Ovary (tissue), 10 donors: ENCODE measurements at places on chromosomes 4 and X. TPM values are rescaled to one million over a fixed set of nuclear protein-coding genes. Genes with fewer than 3 reads are reported as not detected.
A peak's percentile ranks its signal among the peaks of the same experiment; 100 is the strongest.

DNA sequence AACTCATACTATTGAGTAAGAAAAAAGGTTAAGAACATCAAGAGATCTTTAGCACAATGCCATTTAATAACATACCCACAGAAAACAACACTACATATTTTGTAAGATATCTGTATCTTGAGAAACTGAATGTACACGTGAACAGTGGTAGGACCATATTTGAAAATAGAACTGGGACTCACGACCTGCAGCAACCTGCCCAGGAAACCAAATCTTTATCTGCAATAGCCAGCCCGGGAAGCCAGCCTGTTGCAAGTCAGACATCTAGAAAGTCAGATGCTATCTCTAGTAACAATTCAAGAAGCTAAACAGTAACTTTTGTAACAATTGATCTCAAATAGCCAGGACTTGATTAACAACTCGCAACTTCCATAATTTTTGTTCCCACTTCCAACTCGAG, 52.6 kb upstream of the SOD3 start:
- DNase-seq = no peak
- H3K27ac ChIP-seq = no peak overlapping the region
- H3K36me3 ChIP-seq = no peaks in the 10 kb centered on the region
- no peak overlapping the region for H3K4me3 ChIP-seq
- no peaks in the 10 kb centered on the region for H3K4me1 ChIP-seq

GRCh38 chr4:54100595-54101189, 729 bp downstream of the GSX2 start:
- peaks cover 16% of the 10 kb centered on the region for H3K4me1 ChIP-seq
- H3K36me3 ChIP-seq = no peaks in the 10 kb centered on the region
- no peaks in the 10 kb centered on the region for H3K27me3 ChIP-seq
- DNase-seq = no peak
- H3K4me3 ChIP-seq = no peak overlapping the region

NAAA gene
- 14.1 TPM for total RNA-seq

ETDA gene
- not detected for total RNA-seq

GYG2 gene
- total RNA-seq = 4.3 TPM

STOX2 gene
- total RNA-seq = 7.7 TPM

- no peak for DNase-seq
- no peaks in the 10 kb centered on the region for H3K4me1 ChIP-seq
- no peak overlapping the region for H3K27ac ChIP-seq
Observed at GRCh38 chrX:148865277-148866210, 365.1 kb downstream of the AFF2 start.

- no peak overlapping the region for H3K27ac ChIP-seq
- no peak overlapping the region for H3K4me3 ChIP-seq
- DNase-seq = no peak
- no peaks in the 10 kb centered on the region for H3K27me3 ChIP-seq
Observed at GRCh38 chr4:912548-913279, 19.4 kb downstream of the GAK start.

TMPRSS11F gene
- not detected for total RNA-seq

DNA sequence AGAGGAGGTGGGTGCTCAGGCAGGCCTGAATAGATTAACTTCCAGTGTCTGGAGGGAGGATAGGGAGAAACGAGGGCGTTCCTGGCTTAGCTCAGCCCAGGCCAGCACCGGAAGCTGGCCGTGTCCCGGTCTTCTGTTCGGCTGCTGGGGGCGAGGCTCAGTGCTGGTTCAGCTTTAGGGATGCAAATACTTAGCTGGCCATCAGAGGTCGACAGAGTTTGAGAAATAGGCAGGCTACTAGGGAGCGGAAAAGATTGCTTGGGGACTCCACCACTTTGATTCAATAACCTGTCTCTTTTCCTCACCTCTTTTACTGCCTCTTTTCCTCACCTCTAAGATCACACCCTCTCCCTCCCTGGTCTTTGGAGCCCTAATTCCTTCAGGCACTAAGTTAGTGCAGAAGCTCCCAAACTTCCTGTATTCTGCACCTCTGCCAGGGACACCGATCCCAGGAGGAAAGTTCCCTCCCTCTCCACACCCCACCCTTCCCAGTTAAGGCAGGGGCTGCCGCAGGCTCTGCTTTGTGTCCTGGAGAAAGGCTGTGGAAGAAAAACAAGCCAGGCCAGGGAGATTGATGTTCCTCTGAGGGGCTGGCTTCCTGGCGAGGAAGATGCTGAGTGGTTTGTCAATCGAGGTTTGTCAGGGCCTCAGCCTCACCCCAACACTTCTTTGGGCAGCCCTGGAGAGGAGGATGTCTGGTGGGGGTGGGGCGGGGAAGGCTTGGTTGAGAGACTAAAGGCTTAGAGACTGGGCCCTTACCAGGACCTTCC, 6.0 kb upstream of the EFNB1 start:
- H3K4me3 ChIP-seq = no peak overlapping the region
- H3K36me3 ChIP-seq = no peaks in the 10 kb centered on the region
- DNase-seq = peak; percentile 61
- H3K27ac ChIP-seq = no peak overlapping the region
- no peaks in the 10 kb centered on the region for H3K27me3 ChIP-seq

DNA sequence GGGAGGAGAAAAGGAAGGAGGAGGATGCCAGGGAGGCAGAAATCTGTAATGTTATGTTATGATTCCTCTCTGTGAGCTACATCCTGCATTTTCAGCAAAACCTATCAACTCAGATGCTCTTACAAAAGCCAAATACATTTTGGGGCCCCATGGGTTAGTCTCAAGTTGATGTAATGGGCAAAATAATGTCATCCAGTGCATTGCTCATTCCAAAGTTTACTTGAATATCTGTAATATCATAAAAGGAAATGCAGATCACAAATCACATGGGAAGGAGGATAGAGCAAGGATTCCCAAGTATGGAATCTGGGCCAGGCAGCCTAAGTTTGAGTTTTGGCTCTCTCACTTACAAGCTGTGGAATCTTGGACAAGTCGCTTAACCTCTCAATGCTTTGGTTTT, 74.9 kb upstream of the SOD3 start:
- no peaks in the 10 kb centered on the region for H3K4me1 ChIP-seq
- H3K36me3 ChIP-seq = no peaks in the 10 kb centered on the region
- no peak for DNase-seq
- no peak overlapping the region for H3K27ac ChIP-seq

CT45A1 gene
- not detected for total RNA-seq

PABPC1L2B gene
- total RNA-seq = not detected

GRCh38 chrX:20665481-20665880, 398.8 kb upstream of the RPS6KA3 start:
- no peak overlapping the region for H3K4me3 ChIP-seq
- no peak for DNase-seq
- H3K27me3 ChIP-seq = no peaks in the 10 kb centered on the region
- no peaks in the 10 kb centered on the region for H3K36me3 ChIP-seq

DNA sequence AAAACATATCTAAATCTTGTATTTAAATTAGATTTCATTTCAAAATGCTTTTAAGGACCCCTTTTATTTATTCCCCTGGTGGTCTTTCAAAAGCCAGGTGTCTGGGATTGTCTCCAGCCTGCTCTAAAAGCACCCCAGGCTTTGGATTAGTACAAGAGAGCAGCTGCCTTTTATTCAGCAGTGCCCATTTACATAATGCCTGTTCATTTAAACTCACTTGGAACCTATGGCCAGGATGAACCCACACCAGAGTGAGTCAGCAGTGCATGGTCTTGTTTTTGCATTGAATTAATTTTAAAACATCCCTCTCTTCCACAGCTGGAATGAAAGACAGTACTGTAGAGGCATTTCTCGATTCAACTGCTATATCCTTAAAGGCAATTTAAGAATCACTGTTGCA, 64.1 kb upstream of the TENM3 start:
- no peak overlapping the region for H3K4me3 ChIP-seq
- DNase-seq = no peak
- H3K4me1 ChIP-seq = no peaks in the 10 kb centered on the region
- no peaks in the 10 kb centered on the region for H3K27me3 ChIP-seq

ADAMTS3 gene
- 6.6 TPM for total RNA-seq

- DNase-seq = no peak
- H3K4me1 ChIP-seq = peaks cover 2% of the 10 kb centered on the region
- no peaks in the 10 kb centered on the region for H3K36me3 ChIP-seq
- H3K27ac ChIP-seq = no peak overlapping the region
- no peak overlapping the region for H3K4me3 ChIP-seq
Observed at GRCh38 chrX:96004386-96004785, 680.3 kb upstream of the DIAPH2 start.

DNA sequence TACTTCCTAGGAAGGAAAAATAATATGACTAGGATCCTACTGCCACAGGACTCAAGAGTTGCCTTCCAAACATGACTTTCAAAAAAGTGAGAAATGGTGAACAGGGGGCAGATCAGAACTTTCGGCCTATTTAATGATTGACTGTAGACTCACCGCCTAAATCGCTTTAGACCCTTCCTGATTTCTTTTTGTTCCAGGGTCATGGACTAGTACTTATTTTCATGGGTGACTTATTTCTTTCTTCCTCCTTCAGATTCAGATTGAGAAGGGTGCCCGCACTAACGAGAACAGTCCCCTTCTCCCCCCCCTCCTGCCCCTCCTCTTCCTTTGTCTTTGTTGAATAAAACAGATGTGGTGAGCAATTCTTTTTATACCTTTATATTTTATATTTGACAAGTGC, 48.0 kb upstream of the KLHL8 start:
- H3K4me1 ChIP-seq = no peaks in the 10 kb centered on the region
- H3K36me3 ChIP-seq = no peaks in the 10 kb centered on the region
- H3K27ac ChIP-seq = no peak overlapping the region
- no peak overlapping the region for H3K4me3 ChIP-seq
- no peaks in the 10 kb centered on the region for H3K27me3 ChIP-seq

GRCh38 chr4:145580906-145581305, 38.3 kb upstream of the MMAA start:
- H3K27ac ChIP-seq = no peak overlapping the region
- no peaks in the 10 kb centered on the region for H3K4me1 ChIP-seq
- H3K4me3 ChIP-seq = no peak overlapping the region
- H3K27me3 ChIP-seq = no peaks in the 10 kb centered on the region

ARHGAP24 gene
- 7.9 TPM for total RNA-seq

ZNF157 gene
- 0.40 TPM for total RNA-seq

DNA sequence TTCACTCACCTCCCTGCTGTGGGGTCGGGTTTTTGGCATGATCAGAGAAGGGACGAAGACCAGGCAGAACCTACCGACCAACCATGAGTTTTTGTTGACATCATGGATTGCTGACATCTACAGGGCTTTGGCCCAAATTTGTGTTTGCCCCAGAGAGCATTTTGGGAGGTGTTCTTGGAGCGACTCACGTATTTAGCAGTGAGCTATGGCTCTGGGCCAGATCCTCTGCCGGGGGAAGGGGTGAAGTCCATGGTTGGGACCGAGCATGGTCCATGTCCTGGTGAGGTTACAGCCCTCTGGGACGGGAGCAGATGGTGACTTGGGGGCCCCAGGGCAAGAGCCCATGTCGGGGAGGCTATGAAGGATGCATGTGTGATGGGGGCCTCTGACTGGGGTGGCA, 17.4 kb downstream of the SORCS2 start:
- no peak overlapping the region for H3K27ac ChIP-seq
- no peak for DNase-seq
- H3K4me3 ChIP-seq = no peak overlapping the region

DNA sequence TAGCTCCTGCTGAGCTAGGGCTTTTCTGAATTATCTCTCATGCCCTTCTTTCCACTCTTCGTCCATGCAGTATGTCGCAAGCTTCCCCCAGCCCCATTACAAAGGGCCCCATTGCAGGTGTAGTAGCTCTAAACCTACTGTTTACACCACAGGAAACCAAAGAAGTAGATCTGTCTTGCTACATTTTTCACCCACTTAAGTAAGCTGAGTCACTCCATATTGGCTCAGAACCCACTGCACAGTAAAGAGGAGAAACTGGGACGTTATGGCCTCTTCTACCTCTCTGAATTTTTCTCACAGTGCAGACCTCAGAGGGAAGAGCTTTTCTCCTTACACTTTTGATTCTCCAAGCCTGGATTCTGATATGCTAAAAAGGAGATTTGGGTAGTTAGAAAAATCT, 200.2 kb downstream of the SMARCA1 start:
- no peaks in the 10 kb centered on the region for H3K36me3 ChIP-seq
- H3K4me1 ChIP-seq = no peaks in the 10 kb centered on the region
- H3K4me3 ChIP-seq = no peak overlapping the region
- DNase-seq = no peak
- H3K27ac ChIP-seq = no peak overlapping the region

GRCh38 chr4:86233681-86234080, 126.2 kb downstream of the MAPK10 start:
- no peaks in the 10 kb centered on the region for H3K27me3 ChIP-seq
- H3K36me3 ChIP-seq = no peaks in the 10 kb centered on the region

TLR6 gene
- 5.0 TPM for total RNA-seq

DNA sequence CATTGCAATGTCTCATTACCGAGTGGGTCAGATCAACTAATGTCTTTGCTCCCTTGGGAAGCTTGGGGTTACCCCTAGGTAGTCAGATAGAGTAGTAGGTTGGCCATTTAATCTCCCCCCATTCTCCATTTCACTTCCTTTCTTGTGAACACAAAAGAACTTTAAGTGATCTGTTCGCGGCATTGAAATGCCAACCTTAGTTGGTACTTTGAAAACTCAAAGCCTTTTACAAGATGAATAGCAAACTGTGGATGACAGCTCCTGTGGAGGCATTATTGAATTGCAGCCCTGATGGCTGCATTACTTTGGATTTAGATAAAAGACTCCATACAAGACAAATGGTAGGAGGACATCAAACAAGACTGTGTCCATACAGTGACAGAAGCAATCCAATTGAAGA, 469.1 kb downstream of the GBA3 start:
- H3K4me3 ChIP-seq = no peak overlapping the region
- H3K4me1 ChIP-seq = no peaks in the 10 kb centered on the region
- no peaks in the 10 kb centered on the region for H3K27me3 ChIP-seq
- DNase-seq = no peak
- H3K36me3 ChIP-seq = no peaks in the 10 kb centered on the region
- H3K27ac ChIP-seq = no peak overlapping the region

- H3K27me3 ChIP-seq = no peaks in the 10 kb centered on the region
- no peaks in the 10 kb centered on the region for H3K4me1 ChIP-seq
- no peak for DNase-seq
- H3K36me3 ChIP-seq = no peaks in the 10 kb centered on the region
- no peak overlapping the region for H3K4me3 ChIP-seq
Observed at GRCh38 chr4:1533501-1534064, 127.3 kb upstream of the NKX1-1 start.

DNA sequence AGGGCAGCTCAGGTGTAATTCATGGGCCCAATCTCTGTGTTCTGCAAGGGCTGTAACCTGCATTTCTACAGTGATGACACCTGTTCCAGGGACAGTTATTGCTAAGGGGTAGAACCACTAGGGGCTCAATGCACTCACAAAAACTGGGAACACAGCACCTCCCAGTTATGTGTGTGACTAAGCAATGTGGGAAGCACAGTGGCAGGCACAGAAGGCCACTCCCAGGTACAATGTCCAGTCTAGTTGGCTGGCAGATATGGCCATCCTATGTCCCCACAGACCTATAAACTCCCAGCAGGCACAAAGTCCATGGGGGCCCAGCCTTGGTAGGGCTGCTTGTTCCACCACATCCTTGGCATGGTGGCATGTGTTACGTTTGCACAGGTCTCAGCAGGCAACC, 25.7 kb downstream of the CXCL13 start:
- no peaks in the 10 kb centered on the region for H3K4me1 ChIP-seq
- H3K36me3 ChIP-seq = no peaks in the 10 kb centered on the region
- no peak overlapping the region for H3K27ac ChIP-seq
- no peaks in the 10 kb centered on the region for H3K27me3 ChIP-seq
